MCF 10A (cell line): ENCODE measurements at places on chromosomes 16 and 17. TPM values are rescaled to one million over a fixed set of nuclear protein-coding genes. Genes with fewer than 3 reads are reported as not detected.

- peak; percentile 67 for DNase-seq
Measured at GRCh38 chr17:20961586-20961985, 81.2 kb downstream of the USP22 start.

DNA sequence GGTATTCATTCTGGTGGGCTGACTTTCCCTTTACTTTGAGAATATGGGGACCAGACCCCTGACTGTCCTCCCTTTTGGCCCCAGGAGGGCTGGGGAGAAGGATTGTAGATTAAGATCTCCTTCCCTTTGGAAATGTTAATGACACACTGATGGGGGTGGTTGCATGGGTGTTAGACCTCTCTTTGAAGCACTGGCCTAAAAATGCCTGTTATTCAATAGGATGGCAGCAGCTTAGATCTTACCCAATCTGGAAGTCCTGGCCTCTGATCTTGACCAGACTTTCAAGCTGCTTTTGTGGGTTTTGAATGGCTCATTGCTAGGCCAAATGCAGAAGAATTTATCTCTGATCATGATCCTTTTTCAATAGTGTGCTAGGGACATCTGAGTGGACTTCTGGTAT, 25.7 kb downstream of the MAP3K3 start:
- no peak for DNase-seq

DNA sequence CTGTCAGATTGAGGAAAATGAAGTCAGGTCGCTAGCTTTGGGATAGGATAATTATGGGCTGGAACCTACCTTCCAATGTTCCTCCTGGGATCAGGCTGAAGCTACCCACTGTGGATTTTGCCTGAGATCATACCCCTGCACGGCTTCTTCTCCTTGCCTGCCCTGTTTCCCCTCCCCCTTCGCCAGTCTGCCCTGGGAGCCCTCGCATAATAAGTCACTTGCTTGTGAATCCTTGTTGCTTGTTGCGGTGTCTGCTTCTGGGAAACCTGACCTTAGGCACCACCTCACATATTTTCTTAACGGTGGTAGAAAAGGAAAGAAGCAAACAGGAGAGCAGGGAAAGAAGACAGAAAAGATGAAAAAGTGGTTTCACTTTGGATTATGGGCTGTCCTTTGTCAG, 13.3 kb upstream of the PMP22 start:
- DNase-seq: no peak

DNA sequence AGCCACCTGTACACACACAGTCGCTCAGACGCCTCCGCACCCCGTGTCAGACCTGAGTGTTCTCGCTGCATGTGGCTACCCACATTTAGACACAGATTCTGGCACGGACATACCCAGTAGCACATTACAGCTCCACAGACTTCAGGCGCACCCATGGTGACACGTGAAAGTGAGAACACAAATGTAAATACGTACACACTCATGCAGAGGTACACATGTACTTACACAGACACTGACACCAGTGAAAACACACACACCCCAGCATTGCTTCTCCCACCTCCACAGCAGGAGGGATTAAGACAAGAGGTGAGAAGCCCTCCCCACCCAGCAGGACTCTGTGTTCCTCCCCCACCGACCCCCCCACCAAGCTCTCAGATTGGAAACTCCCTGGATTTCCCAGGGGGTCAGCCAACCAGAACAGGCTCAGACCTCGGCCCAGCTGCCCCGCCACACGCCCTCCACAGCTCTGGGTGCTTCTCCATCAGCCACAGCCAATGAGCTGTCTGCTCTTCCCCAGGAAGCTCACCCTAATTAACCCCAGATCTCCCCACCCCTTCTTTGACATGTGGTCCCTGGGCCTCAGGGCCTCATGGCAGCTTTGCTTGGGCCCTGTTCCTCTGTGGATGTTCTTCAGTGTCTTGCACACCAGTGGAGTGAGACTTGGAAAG, 5.3 kb upstream of the FOXN1 start:
- no peak for DNase-seq

The VAT1L gene
- total RNA-seq: 0.88 and 1.1 TPM in 2 replicates
